Smooth muscle cell of the brain vasculature (primary cell): ENCODE measurements at places on chromosomes 5 and 9.

DNA sequence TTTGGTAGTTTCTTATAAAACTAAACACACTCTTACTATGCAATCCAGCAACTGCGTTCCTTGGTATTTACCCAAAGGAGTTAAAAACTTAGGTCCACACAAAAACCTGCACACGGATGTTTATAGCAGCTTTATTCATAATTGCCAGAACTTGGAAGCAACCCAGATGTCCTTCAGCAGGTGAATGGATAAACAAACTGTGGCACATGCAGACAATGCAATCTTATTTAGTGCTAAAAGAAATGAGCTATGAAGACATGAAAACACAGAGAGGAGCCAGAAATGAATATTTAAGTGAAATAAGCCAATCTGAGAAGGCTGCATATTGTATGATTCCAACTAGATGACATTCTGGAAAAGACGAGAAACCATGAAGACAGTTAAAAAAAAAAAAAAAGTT lies 10.7 kb downstream of the WNK2 start:
- DNase-seq: no peak

- no peak for DNase-seq
Observed at GRCh38 chr9:3457175-3457574, 68.6 kb downstream of the RFX3 start.

- DNase-seq: peak; percentile 53
Observed at GRCh38 chr5:160467555-160468362, 46.1 kb downstream of the PTTG1 start.

GRCh38 chr5:135505973-135506372 lies 29.8 kb downstream of the NEUROG1 start:
- no peak for DNase-seq

DNA sequence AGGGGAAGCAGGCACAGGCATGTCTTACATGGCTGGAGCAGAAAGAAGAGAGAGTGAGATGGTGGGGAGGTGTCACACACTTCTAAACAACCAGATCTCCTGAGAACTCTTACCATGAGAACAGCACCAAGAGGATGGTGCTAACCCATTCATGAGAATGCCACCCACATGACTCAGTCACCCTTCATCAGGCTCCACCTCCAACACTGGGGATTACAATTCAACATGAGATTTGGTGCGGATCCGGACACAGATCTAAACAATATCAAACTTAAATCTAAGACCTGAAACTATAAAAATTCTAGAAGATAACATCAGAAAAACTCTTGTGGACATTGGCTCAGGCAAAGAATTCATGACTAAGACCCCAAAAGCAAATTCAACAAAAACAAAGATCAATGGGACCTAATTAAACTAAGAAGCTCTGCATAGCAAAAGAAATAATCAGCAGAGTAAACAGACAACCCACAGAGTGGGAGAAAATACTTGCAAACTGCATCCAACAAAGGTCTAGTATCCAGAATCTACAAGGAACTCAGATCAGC lies 65.4 kb downstream of the SPATA31C2 start:
- no peak for DNase-seq
